Activated gamma-delta T cell (primary cell): ENCODE measurements at places on chromosomes 5 and 9.

DNA sequence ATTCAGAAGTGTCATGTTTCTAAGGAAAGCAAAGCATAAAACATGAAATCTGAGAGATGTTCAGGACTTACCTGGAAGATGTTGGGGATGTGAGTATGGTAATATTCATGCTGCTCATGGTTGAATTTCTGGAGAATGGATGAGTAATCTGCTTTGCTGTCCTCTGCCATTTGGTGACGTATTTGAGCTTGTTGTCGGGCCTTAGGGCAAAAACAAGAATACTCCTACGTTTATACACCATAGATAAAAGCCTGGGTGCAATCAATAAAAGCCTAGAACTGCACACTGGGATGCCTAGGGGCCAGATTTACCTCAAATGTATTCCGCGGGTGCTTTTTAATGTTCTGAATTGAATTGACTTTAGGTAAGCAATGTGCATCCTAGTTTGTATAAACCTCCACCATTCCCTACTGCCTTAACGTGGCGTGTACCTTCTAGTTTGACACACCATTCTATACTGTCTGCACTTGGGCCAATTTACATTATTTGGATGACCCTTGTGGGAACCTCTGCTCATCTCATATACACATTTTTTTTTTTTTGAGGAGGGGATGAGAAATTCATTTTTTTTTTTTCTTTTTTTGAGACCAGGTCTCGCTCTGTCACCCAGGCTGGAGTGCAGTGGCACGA is 94.4 kb downstream of the USP20 start:
- DNase-seq = no peak

GRCh38 chr9:5840788-5841187 is 7.9 kb upstream of the ERMP1 start:
- no peak for DNase-seq

DNA sequence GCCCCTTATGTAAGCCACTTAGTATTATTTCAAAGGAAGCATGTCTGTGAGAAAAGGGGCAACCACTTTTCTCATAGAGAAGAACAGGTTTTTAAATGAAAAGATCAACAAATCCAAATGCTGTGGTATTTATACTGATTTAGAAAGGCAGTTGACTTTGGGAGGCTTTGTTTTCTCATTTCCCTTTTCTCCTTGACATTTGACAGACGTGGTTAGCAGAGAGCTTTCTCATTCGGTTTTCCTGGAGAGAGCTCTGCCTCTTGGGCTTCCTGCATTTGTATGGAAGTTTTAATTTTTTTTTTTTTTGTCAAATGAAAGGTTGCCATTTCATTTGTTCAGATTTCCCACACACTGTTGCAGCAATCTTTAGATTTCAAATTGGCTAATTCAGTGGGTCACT is 62.5 kb downstream of the EXOSC2 start:
- no peak for DNase-seq

DNA sequence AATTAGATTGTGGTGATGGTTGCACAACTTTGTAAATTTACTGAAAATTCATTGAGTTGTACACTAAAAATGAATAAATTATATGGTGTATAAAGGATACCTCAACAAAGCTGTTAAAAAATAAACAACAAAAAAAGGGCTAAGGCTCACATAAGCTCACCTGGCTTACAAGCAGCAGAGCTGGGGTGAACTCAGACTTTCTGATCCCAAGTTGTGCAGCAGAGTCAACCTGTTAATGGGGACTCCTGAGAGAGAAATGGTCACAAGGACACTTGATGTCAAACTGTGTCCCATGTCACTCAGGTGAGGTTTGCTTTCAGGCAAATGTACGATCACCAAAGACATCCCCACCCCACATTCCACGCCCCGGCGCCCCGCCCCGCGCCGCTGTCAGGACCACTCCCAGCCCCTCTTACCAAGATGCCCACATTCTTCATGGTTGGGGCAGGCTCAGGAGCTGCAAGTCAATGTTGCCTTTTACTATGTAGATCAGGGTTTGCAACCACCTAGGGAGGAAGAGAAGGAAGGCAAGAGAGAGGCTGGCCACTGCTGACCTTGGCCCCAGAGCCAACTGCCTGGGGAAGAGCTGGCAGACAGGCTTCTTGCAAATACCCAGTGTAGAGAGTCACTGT is 22.4 kb upstream of the SLC36A1 start:
- no peak for DNase-seq

DNA sequence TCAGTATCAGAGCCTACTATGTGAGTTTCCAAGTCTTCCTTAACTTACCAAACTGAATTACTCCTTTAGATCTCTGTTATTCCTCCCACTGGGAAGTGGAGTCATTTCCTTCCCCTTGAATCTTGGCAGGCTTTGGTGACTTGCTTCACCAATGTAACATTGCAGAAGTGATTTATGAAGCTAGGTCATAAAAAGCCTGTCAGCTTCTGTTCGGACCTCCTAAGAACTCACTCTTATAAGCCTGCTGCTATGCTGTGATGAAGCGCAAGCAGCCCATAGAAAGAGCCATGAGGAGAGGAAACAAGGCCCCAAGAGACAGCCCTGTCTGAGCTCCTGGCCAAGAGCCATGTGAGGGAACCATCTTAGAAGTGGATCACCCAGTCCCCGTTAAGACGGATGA is 14.2 kb upstream of the FOXB2 start:
- no peak for DNase-seq

DNA sequence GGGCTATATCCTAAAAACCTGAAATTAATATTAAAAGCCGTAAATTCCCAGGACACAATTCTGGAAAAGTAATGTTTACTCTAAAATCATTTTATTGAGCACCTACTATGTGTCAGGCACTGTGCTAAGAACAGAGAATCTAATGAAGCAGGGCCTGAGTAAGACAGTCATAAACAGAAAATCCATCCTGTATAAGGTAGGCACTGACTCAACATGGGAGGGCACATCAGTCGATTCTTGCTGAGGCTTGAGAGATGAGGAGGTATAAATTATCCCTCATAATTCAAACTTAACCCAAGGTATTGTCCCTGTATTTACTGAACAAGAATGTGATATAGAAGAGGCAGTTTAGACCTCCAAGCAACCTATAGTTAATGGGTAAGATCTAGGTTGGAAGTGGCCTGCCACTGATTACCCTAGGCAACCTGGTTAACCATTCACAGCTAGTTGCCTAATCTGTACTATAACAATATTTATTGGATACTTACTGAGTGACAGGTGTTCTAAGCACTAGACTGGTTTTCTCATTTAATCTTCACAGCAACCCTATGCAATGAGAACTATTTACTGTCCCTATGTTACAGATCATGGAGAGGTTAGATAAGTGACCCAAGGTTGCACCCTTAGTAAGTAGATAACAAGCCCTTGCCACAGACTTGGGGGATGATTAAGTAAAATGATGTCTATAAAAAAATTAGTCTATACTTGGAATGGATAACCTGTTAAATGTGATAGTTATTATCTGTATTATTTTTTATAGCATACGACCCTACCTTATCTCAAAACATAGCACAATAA is 317.7 kb downstream of the PDE4D start:
- DNase-seq = no peak
